ENCODE measurements at places on chromosomes 2 and 18.

GRCh38 chr2:207546822-207547221 lies 17.1 kb downstream of the CREB1 start:
- DNase-seq = no peak

DNA sequence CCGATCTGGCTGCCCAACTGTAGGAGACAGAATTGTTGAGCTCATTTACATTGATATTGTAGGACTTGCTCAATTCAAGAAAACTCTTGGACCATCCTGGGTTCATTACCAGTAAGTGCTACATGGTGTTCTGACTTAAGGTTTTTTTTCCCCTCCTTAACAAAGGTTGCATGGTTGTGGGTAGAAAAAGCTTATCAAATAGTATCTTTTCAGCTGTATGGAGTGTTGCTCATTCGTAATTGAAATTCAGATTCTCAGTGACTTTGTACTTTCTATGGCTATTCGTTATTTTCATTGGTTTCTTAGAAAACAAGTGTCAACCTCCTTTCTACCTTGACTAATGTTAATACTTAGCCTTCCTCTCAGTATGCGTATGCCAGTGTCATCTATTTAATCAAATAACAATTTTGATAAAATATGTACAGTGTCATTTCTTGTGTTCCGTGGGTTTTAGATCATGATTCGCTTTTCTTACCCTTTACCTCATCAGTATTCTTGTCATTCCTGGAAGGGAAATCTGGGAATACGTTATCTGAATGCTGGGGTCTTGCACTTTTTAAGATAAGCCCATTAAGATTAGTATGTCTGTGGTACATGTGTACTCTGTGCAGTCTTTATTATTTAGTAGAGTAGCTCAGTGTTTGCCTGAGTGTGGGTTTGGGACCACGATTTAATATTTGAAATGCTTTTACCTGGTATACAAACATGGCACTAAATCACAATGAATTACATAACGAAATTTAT lies 91.3 kb downstream of the MGAT5 start:
- DNase-seq = no peak

- DNase-seq = no peak
Observed at GRCh38 chr18:37425222-37425621, 140.4 kb downstream of the CELF4 start.

DNA sequence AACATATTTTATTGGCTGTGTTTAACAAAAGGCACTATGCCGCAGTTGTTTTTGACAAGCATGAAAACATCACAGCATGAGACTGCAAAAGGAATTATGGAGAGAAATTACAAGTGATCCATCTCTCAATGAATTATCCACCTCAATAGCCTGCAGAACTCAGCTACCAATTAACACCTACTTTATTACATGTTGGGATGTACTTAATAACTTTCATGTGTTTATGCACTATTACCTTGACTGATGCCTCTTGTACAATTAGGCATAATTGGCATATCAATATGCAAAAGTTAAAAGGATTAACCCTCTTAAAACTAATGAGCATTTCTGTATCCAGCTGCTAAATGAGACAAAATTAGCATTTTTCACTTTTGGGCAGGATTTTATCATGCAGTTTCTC lies 27.8 kb downstream of the ARHGAP15 start:
- DNase-seq = no peak

DNA sequence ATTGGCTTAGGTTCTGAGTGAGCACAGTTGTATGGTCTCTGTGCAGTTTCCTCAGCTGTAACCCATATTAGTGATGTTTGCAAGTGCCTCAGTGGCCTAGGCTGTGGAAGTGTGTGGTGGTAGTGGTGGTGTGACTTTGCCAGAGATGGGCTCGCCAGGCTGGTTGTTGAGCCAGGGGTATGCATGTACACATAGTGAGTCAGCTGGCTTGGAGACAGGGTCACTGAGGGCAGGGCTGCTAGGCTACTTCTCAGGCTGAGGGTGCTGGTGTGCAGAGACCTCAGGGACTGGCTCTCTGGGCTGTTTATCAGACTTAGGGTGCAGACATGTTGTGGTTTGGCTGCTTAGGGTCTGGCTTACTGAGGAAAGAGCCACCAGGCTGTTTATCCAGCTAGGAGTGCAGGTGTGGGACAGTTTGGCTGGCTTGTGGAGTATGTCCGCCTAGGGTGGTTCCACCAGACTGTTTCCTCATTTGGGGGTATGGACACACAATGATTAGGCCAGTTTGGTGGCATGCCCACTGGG lies 15.0 kb downstream of the APLF start:
- no peak for DNase-seq

DNA sequence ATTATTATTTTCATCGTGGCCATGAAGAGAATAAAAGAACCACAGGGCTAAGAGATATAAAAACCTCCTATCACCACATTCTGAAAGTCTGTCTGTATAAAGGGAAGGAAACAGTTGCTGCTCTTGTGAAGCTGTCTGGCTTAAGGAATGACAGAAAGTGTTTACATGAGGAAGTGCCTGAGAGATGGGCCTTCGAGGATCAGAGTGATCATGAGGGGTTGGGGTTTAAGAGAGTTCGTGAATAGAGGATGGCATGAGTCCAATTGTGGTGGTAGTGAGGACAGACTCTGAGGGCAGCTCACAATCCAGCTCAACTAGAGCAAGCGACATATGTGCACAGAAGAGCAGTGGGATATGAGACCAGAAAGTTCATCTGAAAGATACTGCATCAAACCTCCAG lies 65.8 kb upstream of the PIEZO2 start:
- DNase-seq = no peak

DNA sequence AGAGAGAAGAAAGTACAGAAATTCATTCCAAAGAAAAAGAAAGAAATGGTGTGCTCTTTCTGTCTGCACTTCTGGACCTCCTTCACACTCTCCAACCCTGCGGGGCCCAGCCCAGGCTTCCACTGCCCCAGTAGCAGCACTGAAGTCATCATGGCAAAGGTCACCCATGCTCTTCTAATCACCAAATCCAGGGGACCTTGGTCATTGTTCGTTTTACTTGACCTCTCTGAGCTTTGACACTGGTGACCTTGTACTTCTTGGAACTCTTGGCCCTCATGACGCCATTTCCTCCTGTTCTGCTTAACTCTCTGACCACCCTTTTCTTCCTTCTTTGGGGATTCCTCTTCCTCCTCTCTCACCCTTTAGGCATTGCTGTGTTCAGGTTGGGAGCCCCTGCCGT lies 105.6 kb downstream of the SMAD7 start:
- DNase-seq = no peak

DNA sequence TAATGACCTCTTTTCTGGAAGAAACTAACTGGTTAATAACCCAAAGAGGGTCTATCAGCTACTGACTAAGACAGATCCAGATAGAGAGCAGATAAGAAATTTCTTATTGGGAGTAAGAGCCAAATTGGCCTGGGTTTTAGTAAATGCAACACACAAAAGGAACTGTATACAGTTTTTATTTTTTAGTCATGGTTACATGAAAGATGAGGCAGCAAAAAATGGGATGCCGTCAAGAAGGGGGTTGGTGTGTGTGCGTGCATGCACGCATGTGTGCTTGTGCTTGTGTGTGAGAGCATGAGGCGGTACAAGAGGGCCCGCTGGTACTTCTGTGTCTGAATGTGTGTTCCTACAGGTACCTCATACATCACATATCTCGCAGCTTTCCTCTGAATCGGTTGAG lies 466.2 kb upstream of the HNRNPA3 start:
- DNase-seq = no peak

GRCh38 chr2:206353685-206354084 lies 79.2 kb downstream of the ZDBF2 start:
- no peak for DNase-seq

- DNase-seq = no peak
Observed at GRCh38 chr2:47028846-47029560, 113.4 kb upstream of the MCFD2 start.

DNA sequence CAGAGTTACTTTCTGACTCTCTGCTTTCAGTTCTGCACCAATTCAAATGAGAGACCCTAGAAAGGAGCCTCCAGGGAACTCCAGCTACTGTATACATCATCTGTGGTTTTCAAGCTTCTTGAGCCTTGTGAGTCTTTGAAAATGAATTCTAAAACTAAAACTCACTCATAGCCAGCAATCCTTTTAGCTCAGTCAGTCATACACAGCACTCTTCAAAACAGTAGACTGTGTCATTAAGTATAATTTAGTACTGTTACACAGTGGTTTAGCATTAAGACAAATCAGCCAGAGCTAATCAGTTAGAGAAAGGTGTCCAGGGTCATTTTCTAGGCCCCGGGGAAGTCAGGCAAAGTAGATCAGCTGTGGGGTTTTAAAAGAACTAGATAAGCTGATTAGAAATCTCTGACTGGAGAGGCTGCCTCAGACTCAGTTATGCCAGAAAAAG lies 322.1 kb upstream of the THUMPD2 start:
- peak; percentile 59 for DNase-seq

GRCh38 chr18:37435996-37436395 lies 129.6 kb downstream of the CELF4 start:
- no peak for DNase-seq

DNA sequence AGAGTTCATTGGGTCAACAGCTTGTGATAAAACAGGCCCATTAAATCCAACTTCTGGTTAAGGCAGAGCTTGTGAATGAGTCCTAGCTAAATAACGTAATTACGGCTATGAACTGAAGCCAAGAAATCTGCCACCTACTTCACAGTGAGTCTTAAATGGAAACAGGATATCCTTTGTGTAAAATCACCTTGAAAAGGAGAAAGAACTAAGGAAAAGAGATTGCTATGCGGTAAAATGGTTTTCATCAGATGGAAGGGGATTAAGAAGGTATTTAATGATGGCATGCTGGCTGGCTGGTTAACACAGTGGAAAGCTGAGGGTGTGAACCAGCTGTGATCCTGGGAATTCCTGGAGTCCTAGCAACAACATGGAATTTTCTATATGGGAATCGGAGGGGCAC lies 156.6 kb downstream of the DOK6 start:
- DNase-seq = no peak

GRCh38 chr2:45237128-45237527 lies 227.9 kb upstream of the SIX2 start:
- no peak for DNase-seq

DNA sequence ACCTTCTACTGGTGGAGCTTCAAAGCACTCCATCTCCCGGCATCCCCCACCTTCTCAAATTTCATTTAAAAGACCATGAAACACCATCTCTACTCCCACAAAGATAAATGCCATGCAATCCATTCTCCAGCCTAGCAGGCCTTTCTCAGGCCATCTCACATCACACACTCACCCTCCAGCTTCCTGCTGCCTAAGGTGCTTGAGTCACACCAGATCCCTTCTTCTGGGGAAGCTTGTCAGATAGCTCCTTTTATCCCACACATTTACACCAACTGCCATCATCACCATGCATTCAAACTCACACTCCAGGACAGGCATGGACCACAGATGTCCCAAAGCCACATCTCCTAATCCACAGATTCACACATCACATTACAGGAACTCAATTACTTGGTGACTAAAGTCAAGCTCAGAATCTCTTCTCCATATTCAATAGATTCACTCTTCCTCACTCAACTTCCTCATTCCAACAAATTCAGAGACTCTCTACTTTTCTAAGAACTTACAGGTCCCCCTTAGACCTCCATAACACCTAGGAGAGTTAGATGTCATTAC lies 292.5 kb downstream of the TNS1 start:
- DNase-seq = no peak

GRCh38 chr2:241179899-241180298 lies 8.6 kb upstream of the ANO7 start:
- DNase-seq = no peak

- DNase-seq = no peak
Observed at GRCh38 chr2:85110991-85111560, 22.1 kb upstream of the TCF7L1 start.

DNA sequence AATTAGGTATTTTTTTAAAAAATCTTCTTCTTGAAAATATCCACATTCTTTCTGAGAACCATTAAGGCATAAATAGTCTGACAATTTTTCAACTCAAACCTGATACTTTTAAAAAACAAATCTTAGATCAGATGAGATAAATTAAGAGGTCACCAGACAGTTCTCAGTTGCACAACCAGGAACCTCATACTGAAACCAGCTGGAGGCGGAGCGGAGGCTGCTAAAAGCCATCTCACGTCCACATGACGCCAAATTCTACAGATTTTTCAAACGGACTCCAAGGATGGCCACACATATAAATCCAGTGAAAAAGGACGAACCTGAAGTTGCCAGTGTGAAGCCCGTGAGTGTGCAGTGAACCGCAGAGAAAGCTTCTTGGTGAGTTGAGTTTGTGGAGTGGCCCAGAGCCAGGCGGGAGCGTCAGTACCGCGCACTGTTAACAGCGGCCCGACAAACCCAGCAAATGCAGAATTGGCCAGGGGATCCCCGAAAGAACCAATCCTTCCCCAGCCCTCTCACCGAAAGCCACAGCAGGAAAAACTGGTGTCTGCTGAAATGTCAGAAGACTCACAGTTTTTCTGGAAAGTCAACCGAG lies 53.1 kb upstream of the BBS5 start:
- no peak for DNase-seq

GRCh38 chr18:46830633-46831032 lies 73.8 kb upstream of the ST8SIA5 start:
- DNase-seq = no peak

DNA sequence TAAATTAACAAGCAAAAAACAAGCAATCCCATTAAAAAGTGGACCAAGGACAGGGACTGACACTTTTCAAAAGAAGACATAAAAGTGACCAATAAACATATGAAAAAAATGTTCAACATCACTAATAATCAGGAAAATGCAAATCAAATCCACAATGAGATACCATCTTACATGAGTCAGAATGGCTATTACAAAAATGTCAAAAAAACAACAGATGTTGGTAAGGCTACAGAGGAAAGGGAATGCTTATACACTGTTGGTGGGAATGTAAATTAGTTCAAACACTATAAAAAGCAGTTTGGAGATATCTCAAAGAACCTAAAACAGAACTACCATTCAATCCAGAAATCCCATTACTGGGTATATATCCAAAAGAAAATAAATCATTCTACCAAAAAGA lies 78.2 kb downstream of the SUCLG1 start:
- DNase-seq = no peak

GRCh38 chr2:153163055-153163454 lies 315.5 kb downstream of the RPRM start:
- DNase-seq = no peak

GRCh38 chr18:7369006-7369405 lies 138.1 kb downstream of the LRRC30 start:
- DNase-seq = no peak

All from HS-5 (cell line).